Peyer's patch (tissue), 4 donors: ENCODE measurements at places on chromosomes 4 and X. TPM values are rescaled to one million over a fixed set of nuclear protein-coding genes. Genes with fewer than 3 reads are reported as not detected.

FAM47A gene
- total RNA-seq: not detected

DGKQ gene
- total RNA-seq: 109 TPM

CC2D2A gene
- total RNA-seq: 45.4 TPM

INTS12 gene
- total RNA-seq: 2.5 TPM

PPEF1 gene
- total RNA-seq: not detected

GRCh38 chrX:6149060-6149872 lies 79.4 kb downstream of the NLGN4X start:
- no peaks in the 10 kb centered on the region for H3K4me1 ChIP-seq
- DNase-seq: no peak
- H3K27ac ChIP-seq: no peak overlapping the region
- H3K4me3 ChIP-seq: no peak overlapping the region
- H3K27me3 ChIP-seq: no peaks in the 10 kb centered on the region

GRCh38 chr4:25440478-25441030 lies 63.5 kb downstream of the ANAPC4 start:
- no peak overlapping the region for H3K27ac ChIP-seq
- no peak overlapping the region for H3K4me3 ChIP-seq

DNA sequence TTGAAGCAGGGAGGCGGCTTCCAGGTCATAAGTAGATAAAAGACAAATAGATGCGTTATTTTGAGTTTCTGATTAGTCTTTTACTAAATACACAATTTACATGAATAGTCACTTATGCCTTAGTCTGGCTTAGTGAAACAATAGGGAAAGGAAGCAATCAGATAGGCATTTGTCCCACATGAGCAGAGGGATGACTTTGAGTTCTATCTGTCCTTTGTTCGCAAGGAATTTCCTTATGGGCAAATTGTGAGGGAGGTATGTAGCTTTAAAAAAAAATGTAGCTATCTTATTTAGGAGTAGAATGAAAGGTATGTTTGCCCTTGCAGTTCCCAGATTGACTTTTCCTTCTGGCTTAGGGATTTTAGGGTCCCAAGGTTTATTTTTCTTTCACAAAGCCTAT lies 26.3 kb upstream of the ADH1C start:
- H3K27ac ChIP-seq: no peak overlapping the region
- no peak overlapping the region for H3K4me3 ChIP-seq
- H3K36me3 ChIP-seq: no peaks in the 10 kb centered on the region
- no peak for DNase-seq
- H3K27me3 ChIP-seq: no peaks in the 10 kb centered on the region
- peaks cover 9% of the 10 kb centered on the region for H3K4me1 ChIP-seq

- no peaks in the 10 kb centered on the region for H3K4me1 ChIP-seq
- H3K4me3 ChIP-seq: no peak overlapping the region
- no peaks in the 10 kb centered on the region for H3K36me3 ChIP-seq
- H3K27ac ChIP-seq: no peak overlapping the region
- no peak for DNase-seq
These were observed 208.6 kb upstream of the PRPS2 start for GRCh38 chrX:12582649-12583048.

DNA sequence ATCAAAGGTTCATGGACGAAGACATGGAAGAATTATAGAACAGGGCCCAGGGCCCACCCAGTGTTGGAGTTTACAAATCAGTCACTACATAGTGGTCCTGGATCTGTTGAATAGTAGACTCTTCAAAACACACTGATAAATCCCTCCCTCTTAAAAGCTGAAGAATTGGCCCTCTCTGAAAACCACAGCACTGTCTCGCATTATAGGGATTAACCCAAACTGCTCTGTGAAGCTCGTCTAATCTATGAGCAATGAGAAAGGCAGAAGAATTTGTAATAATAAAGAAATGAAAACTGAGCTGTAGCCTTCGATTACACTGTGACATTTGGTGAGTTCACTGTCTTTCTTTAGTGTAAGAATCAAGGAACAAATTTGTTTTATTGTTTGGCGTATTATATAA lies 92.5 kb upstream of the ZFP42 start:
- H3K27ac ChIP-seq: no peak overlapping the region
- DNase-seq: no peak
- H3K4me1 ChIP-seq: no peaks in the 10 kb centered on the region
- no peaks in the 10 kb centered on the region for H3K27me3 ChIP-seq

GRCh38 chr4:118759481-118759880 lies 74.3 kb downstream of the METTL14 start:
- H3K27ac ChIP-seq: no peak overlapping the region
- no peak for DNase-seq
- H3K36me3 ChIP-seq: no peaks in the 10 kb centered on the region
- H3K4me1 ChIP-seq: no peaks in the 10 kb centered on the region
- H3K27me3 ChIP-seq: no peaks in the 10 kb centered on the region

DNA sequence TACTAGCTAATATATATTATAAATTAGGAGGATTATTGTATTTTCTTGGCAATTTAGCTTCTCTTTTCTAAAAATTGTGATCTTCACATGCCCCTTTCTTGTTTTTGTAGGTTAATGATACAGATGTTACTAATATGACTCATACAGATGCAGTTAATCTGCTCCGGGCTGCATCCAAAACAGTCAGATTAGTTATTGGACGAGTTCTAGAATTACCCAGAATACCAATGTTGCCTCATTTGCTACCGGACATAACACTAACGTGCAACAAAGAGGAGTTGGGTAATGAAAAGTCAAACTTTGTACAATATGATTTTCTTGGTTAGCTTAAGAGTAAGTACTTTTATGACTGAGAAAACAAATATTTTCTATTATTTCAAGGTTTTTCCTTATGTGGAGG lies 74.1 kb downstream of the SLC10A6 start:
- H3K27me3 ChIP-seq: no peaks in the 10 kb centered on the region
- no peaks in the 10 kb centered on the region for H3K36me3 ChIP-seq
- no peak overlapping the region for H3K27ac ChIP-seq
- DNase-seq: no peak

DNA sequence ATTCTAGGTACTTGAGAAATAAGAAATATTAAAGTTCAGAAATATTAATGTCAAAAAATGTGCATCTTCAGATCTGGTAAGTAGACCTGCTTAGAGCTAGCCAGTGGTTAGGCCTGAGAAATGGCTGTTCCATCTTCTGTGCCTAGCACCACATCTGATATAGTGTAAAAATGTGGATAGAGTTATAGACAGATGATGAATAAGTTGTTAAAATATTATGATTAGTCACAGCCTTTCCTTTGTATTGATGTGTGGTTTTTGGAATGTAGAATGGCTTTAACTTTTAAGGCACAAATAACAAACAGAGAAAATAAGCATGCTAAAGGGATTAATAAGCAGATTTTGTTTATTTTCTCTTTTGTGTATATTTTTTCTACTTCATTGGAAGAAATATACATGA lies 133.5 kb upstream of the NUDT6 start:
- no peak overlapping the region for H3K27ac ChIP-seq
- no peak overlapping the region for H3K4me3 ChIP-seq
- H3K4me1 ChIP-seq: no peaks in the 10 kb centered on the region
- H3K27me3 ChIP-seq: no peaks in the 10 kb centered on the region

GRCh38 chrX:105972690-105973386 lies 65.7 kb downstream of the SERPINA7 start:
- H3K4me3 ChIP-seq: no peak overlapping the region
- DNase-seq: no peak
- no peaks in the 10 kb centered on the region for H3K36me3 ChIP-seq
- H3K27me3 ChIP-seq: no peaks in the 10 kb centered on the region

DNA sequence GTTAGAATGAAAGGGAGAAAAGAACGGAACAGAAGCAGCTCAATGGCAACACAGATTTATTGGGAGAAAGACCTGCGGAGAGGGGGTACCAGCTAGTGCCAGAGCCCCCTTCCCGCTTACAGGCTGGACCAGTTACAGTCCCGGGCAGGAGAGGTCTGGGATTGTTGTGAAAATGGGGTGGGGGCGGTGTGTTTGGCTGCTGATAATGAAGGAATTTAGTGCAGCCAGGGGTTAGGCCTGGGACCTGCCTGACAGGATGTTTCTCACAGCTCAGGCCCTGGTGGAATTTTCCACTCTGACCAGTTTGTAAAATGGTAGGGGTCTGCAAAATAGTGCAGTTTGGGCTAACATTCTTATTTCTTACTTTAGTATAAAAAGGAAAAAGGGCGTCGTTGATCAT lies 75.4 kb upstream of the SPIN4 start:
- no peak overlapping the region for H3K4me3 ChIP-seq
- no peaks in the 10 kb centered on the region for H3K4me1 ChIP-seq
- no peak for DNase-seq
- no peak overlapping the region for H3K27ac ChIP-seq

DNA sequence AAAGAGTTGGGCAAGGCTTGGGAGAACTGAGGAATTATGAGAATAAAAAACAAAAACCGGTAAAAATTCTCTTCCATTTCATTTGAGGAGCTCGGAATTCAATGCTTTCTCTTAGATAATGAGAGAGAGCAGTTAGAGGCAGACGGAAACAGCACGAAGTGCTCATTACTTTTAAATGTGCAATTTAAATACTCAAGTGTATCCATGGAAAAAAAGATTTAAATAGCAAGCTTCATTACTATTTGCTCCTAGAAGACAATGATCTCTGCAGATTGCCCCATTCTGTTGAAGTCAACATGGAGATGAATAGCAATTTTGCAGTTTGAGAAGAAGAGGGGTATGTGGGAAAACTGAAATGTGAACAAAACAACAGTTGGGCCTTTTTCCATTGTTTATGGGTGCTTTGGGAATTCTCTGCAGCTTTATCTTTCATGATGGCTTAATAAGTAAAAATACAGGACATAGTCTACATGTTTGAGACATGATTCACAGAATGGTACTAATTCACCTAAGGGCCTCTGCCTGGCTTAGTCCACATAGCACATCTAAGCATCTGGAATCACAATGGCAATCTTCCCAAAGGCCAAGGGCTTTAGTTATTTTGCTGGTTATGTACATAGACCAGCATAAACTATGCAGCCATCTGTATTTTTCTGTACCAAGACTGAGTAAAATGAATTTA lies 512.7 kb upstream of the FAT1 start:
- DNase-seq: no peak
- no peak overlapping the region for H3K27ac ChIP-seq
- no peak overlapping the region for H3K4me3 ChIP-seq
- H3K4me1 ChIP-seq: no peaks in the 10 kb centered on the region

DNA sequence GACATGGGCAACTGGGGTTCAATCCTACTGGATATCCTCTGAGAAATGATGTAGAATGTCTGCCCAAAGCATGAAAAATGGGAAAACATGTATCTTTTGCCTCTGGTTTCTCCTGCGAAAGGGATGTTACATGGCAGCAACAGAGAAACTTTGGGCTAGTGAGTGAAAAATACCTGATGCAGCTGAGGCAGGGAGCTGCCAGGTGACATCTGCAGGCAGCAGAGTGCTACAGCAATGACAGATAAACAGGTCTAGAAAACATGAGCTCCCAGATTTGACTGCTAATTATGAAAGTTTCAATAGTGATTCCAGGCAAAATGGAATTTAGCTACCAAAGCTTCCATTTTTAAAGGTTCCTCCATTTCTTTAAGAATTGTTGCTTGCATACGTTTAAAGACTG lies 4.8 kb upstream of the CXCL1 start:
- H3K36me3 ChIP-seq: no peaks in the 10 kb centered on the region
- no peaks in the 10 kb centered on the region for H3K4me1 ChIP-seq
- H3K27me3 ChIP-seq: no peaks in the 10 kb centered on the region

- no peak overlapping the region for H3K4me3 ChIP-seq
- no peak overlapping the region for H3K27ac ChIP-seq
- DNase-seq: peak; percentile 74
- H3K36me3 ChIP-seq: no peaks in the 10 kb centered on the region
- H3K27me3 ChIP-seq: no peaks in the 10 kb centered on the region
These were observed 13.3 kb upstream of the CD99 start for GRCh38 chrX:2677764-2678163.

DNA sequence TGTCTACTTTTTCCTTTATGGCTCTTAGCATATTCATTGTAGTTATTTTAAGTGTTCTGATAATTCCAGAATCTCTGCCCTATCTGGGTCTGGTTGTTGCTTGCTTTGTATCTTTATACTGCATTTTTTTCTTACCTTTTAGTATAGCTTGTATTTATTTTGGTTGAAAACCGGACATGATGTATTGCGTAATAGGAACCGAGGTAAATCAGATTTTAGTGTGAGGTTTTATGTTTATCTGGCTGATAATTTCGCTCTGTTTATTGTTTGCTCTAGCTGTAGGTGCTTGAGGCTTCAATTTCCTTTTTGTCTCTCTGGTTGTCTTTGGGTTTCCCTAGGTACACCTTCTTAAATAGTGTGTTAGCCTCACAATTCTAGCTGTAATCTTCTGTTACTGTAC lies 263.8 kb upstream of the LCORL start:
- no peaks in the 10 kb centered on the region for H3K36me3 ChIP-seq
- no peak for DNase-seq
- no peak overlapping the region for H3K27ac ChIP-seq

DNA sequence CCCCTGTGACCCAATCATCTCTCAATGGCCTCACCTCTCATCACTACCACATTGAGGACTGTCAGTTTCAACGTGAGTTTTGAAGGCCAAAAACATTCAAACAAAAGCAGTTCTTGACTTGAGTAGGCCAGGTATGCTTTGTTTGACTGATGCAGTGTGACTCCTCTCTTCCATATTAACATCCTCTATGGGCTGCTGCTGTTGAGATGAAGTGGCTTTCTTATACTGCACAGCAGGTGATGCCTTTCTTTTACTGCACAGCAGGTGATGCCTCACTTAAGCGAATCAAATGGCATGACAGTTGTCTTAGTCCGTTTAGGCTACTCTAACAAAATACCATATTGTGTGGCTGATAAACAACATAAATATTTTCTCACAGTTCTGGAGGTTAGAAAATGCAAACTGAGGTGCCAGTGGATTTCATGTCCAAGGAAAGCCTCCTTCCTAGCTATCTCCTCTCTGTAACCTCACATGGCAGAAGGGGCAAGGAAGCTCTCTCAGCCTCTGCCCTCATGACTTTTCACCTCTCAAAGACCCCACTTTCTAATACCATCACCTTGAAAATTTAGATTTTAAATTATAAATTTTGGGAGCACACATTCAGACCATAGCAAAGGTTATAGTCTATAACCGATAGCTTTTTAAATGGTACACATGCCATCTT lies 2267.9 kb upstream of the AGA start:
- no peaks in the 10 kb centered on the region for H3K36me3 ChIP-seq
- H3K4me1 ChIP-seq: no peaks in the 10 kb centered on the region
- no peak overlapping the region for H3K4me3 ChIP-seq

DNA sequence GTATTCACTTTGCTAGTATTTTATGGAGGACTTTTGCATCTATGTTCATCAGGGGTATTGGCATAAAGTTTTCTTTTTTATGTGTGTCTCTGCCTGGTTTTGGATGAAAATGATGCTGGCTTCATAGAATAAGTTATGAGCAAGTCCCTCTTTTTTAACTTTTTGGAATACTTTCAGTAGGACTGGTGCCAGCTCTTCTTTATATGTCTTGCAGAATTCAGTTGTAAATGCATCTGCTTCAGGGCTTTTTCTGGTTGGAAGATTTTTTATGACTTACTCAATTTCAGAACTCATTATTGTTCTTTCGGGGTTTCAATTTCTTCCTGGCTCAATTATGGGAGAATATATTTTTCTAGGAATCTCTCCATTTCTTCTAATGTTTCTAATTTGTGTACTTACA lies 9.1 kb upstream of the CSN2 start:
- no peaks in the 10 kb centered on the region for H3K4me1 ChIP-seq
- no peaks in the 10 kb centered on the region for H3K27me3 ChIP-seq
- H3K36me3 ChIP-seq: no peaks in the 10 kb centered on the region
- no peak for DNase-seq

- no peak for DNase-seq
- no peak overlapping the region for H3K4me3 ChIP-seq
- H3K4me1 ChIP-seq: no peaks in the 10 kb centered on the region
- H3K27ac ChIP-seq: no peak overlapping the region
These were observed 88.1 kb upstream of the ZNF81 start for GRCh38 chrX:47748576-47748975.
